ENCODE measurements at places on chromosomes 4 and X.

DNA sequence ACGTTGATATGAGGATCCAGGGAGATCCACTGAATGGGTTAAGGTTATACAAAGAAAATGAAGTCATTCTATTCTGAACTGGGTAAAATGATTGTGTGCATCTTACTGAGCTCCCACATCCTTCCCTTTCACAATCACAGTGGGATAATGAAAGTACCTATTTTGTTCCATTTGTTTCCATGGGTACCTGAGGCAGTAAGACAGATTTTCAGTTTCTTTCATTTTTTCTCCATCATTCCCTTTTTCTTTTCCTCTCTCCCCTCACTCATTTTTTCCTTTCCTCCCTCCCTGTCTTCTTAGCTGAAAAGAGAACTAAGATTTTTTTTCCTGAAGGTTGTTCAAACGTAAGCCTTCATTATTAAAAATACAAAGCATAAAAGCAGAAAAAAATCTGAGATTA lies 4.6 kb downstream of the GRIA2 start:
- DNase-seq: no peak

DNA sequence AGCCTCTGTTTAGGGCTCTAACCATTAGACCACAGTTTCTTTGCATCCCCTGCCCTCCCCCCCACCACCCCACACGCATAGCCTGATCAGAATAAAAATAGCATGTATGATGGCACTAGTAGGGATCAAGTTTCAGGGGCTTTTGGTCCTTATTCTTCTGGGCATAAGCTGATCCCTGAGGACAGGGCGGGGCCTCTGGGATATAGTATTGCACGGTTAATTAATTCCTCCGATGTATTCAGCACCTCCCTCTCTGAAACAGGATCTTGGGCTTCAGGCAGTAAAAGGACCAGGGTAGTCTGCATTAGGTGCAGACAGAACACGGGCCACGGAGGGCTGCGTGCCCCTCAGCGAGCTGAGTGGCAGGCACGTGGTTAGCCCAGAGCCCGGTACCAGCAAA lies 57.1 kb downstream of the ELF4 start:
- no peak for DNase-seq

- DNase-seq: no peak
Observed at GRCh38 chr4:154076921-154077320, 288.0 kb upstream of the SFRP2 start.

- DNase-seq: no peak
Observed at GRCh38 chr4:38424151-38424871, 239.7 kb upstream of the KLF3 start.

- no peak for DNase-seq
Observed at GRCh38 chr4:24849756-24850155, 54.4 kb downstream of the SOD3 start.

GRCh38 chr4:89283226-89284009 lies 24.2 kb downstream of the GPRIN3 start:
- no peak for DNase-seq

DNA sequence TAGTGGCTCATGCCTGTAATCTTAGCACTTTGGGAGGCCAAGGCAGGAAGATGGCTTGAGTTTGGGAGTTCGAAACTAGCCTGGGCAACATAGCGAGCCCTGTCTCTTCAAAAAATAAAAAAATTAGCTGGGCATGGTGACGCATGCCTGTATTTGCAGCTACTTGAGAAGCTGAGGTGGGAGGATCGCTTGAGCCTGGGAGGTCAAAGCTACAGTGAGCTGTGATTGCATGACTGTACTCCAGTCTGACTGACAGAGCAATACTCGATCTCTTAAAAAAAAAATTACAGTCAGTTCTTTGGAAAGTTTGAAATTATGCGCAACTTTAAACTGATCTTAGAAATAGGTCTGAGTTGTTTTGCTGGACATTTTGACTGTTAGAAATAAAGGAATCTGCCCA lies 55.8 kb downstream of the DOCK11 start:
- no peak for DNase-seq

GRCh38 chr4:23930750-23931488 lies 41.1 kb upstream of the PPARGC1A start:
- no peak for DNase-seq

- DNase-seq: no peak
Observed at GRCh38 chr4:70577220-70577927, 14.7 kb upstream of the AMBN start.

GRCh38 chr4:145619639-145619996 lies 433 bp downstream of the MMAA start:
- DNase-seq: no peak

GRCh38 chr4:184801781-184802696 lies 23.7 kb downstream of the ACSL1 start:
- no peak for DNase-seq

DNA sequence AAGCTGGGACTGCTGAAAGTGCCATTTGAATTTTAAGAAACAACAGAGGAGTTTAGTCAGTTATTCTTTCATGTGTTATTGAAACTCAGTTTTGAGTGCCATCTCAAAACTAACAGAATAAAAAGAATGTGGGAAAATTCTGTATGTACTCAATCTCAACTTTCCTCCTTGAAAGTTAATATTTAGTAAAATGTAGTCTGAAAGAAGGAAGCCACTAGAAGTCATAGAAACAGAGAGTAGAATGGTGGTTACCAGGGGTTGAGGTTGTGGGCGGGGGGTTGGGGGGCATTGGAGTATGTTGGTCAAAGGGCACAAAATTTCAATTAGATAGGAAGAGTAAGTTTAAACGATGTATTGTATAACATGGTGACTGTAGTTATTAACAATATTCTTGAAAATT lies 628.3 kb upstream of the MAGEB2 start:
- no peak for DNase-seq
